ENCODE measurements at places on chromosomes 6 and 20.

DNA sequence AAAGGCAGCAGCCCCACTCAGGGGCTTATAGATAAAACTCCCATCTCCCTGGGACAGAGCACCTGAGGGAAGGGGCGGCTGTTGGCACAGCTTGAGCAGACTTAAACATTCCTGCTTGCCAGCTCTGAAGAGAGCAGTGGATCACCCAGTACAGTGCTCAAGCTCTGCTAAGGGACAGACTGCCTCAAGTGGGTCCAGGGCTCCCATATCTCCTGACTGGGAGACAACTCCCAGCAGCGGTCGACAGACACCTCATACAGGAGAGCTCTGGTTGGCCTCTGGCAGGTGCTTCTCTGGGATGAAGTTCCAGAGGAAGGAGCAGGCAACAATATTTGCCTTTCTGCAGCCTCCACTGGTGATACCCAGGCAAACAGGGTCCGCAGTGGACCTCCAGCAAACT is 810.1 kb downstream of the EYS start:
- no peak for DNase-seq

GRCh38 chr20:53582574-53583351 is 10.9 kb downstream of the ZNF217 start:
- DNase-seq: peak; percentile 35

- DNase-seq: no peak
These were observed 137.8 kb downstream of the CEBPB start for GRCh38 chr20:50328222-50328979.

GRCh38 chr6:118902726-118903125 is 8.8 kb downstream of the ASF1A start:
- DNase-seq: no peak

GRCh38 chr20:15806105-15806504 is 767.1 kb downstream of the KIF16B start:
- no peak for DNase-seq

Measured in activated CD4-positive, alpha-beta T cell treated with anti-CD3 and anti-CD28 coated beads, Interleukin-2, amount 50 U/mL, for 1 hour (primary cell).